ENCODE measurements at places on chromosomes 6 and 20.
A peak's percentile ranks its signal among the peaks of the same experiment; 100 is the strongest.

DNA sequence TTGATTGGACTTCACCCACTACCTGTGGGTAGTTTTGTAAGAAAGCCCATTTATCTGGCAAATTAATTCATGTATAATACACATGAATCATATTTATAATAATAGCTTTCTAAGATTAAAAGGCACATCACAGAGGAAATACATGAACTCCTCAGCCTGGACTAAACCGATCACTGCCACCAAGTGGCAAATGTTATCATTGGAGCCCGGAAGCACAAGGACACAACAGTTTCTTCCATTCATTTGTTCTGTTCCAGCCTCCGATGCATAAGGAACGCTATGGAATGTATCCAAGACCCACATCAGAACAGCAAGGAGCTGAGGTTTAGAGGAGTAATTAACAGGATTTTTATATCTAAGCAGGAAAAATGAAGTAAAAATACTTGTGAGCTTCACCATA lies 13.9 kb upstream of the IPCEF1 start:
- DNase-seq: no peak

- no peak for DNase-seq
Observed at GRCh38 chr20:54654450-54654849, 179.1 kb downstream of the DOK5 start.

DNA sequence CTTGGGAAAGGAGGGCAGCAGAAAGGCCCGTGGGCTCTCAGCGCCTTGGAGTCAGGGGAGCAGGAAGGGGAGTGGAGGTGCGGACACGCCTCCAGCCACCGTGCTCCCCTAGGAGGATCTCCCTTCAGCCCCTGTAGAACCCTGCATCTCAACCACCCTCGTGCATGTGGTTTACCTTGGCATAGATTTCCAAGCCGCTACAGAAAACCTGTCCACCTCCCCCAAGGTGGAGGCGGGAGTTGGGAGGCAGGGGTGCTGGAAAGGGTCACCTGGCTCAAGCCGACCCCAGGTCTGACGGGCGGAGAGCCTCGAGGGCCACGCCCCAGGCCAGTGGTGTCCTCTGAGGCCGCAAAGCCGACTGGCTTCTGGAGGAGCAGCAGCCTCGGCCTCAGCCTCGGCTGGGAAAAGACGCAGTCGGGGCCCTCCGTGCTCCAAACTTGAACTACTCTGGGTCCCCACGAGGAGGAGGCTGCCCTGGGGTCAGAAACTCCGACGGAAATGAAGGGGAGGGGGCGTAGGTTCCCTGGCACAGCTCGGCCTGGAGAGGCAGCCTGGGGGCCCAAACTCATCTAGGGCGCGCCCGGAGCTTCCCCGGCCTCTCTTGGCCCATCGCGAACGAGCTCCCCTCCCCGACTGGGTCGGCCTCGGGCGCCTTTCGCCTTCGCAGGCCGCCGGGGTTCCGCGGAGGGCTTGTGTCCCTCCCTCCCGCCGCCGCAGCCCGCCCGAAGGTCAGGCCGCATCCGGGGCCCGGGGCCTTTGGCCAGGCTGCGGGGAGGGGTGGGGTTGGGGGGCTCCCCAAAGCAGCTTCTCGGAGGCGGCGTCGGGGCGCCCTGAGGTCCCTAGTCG lies 6.3 kb upstream of the FOXF2 start:
- no peak for DNase-seq

GRCh38 chr6:24910961-24911725 lies 24.6 kb downstream of the RIPOR2 start:
- DNase-seq: no peak

GRCh38 chr20:34088305-34089174 lies 23.5 kb downstream of the EIF2S2 start:
- DNase-seq: no peak

- DNase-seq: no peak
Observed at GRCh38 chr6:63114610-63115211, 96.6 kb upstream of the FKBP1C start.

- no peak for DNase-seq
Observed at GRCh38 chr6:20710341-20710740, 176.1 kb downstream of the CDKAL1 start.

GRCh38 chr6:27157459-27158315 lies 89.8 kb upstream of the PRSS16 start:
- DNase-seq: peak; percentile 68
